Right ventricle myocardium inferior (tissue), 1 donor: ENCODE measurements at places on chromosomes 2 and 18. TPM values are rescaled to one million over a fixed set of nuclear protein-coding genes. Genes with fewer than 3 reads are reported as not detected.

- DNase-seq: no peak
Measured at GRCh38 chr2:190505696-190506095, 28.8 kb downstream of the NEMP2 start.

DNA sequence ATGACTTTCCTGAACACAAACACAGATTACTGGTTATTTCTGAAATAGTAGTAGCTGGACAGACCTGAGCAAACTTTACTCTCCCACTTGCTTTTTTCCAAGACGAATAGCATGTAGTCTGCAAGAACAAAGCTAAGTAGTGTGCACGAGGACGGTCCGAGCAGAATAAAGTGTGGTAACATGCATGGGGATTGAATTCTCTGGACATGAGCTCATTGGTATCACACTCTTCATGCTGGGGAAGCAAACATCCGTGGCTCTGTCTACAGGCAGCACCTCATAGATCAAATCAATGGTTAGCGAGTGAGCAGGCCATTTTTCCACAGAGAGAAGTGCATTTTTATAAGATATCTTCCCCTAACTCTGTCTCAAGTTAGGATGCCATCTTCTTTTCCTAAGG is 164.8 kb upstream of the STK17B start:
- DNase-seq: no peak

The AQP12B gene
- total RNA-seq: not detected

The PASK gene
- total RNA-seq: 1.4 TPM

The EIF2AK3 gene
- total RNA-seq: 4.3 TPM

The ANKRD62 gene
- total RNA-seq: not detected
